ENCODE measurements at places on chromosomes 5 and 9. TPM values are rescaled to one million over a fixed set of nuclear protein-coding genes. Genes with fewer than 3 reads are reported as not detected.

CMBL gene
- total RNA-seq = 0.39 TPM

DNA sequence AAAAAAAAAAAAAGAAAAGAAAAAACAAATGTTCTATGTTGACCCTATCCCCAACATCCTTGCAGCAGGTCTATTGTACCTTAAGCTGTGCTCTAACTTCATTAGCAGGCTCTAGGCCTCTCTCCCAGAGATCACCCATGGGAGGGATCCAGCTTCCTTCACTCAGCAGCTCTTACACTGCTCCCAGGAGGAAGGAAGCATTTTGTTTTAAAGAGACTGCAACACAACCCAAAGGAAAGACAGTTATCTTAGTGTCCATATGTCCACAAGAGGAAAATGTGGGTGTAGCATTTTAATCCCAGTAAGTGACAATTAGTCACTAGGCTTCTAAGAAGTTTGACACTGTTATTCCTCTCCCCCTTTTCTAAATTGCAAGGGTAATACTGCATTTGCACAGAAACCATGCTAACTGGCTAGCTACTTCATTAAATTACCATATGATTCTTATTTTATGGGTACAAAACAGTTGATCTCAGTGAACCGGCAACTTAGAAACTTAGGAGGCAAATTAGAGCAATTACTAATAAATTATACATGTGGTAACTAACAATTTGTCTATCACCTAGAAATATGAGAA is 58.8 kb downstream of the MARCHF3 start:
- H3K27me3 ChIP-seq = no peaks in the 10 kb centered on the region
- H3K36me3 ChIP-seq = peaks cover 4% of the 10 kb centered on the region
- peaks cover 21% of the 10 kb centered on the region for H3K4me1 ChIP-seq
- DNase-seq = no peak
- H3K4me3 ChIP-seq = no peak overlapping the region

- no peak overlapping the region for H3K4me3 ChIP-seq
- peaks cover 2% of the 10 kb centered on the region for H3K27me3 ChIP-seq
- DNase-seq = no peak
Measured at GRCh38 chr5:168645195-168645594, 66.0 kb upstream of the PANK3 start.

ORM2 gene
- not detected for total RNA-seq

- peaks cover 13% of the 10 kb centered on the region for H3K27me3 ChIP-seq
- peaks cover 2% of the 10 kb centered on the region for H3K36me3 ChIP-seq
- no peak overlapping the region for H3K27ac ChIP-seq
- H3K4me1 ChIP-seq = no peaks in the 10 kb centered on the region
- H3K4me3 ChIP-seq = no peak overlapping the region
- DNase-seq = no peak
Measured at GRCh38 chr5:107380654-107381053, 290.1 kb downstream of the EFNA5 start.

ARID3C gene
- not detected for total RNA-seq

DNA sequence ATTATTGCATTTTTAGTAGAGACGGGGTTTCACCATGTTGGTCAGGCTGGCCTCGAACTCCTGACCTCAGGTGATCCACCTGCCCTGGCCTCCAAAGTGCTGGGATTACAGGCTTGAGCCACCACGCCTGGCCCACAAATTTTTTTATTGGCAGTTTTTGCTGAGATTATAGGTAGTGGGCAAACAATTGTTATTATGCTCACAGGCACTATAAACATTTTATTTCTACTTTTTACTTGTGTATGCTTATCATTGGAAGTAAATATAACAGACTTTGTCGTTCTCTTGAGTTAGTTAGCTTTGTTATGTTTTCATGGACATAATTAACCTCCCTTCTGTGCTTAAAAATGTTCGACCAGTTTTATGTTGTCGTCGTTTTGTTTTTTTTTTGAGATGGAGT is 23.9 kb downstream of the UGCG start:
- H3K27ac ChIP-seq = no peak overlapping the region
- no peak for DNase-seq
- H3K4me3 ChIP-seq = no peak overlapping the region
- no peaks in the 10 kb centered on the region for H3K36me3 ChIP-seq
- no peaks in the 10 kb centered on the region for H3K27me3 ChIP-seq

PTGER4 gene
- 339 TPM for total RNA-seq

DNA sequence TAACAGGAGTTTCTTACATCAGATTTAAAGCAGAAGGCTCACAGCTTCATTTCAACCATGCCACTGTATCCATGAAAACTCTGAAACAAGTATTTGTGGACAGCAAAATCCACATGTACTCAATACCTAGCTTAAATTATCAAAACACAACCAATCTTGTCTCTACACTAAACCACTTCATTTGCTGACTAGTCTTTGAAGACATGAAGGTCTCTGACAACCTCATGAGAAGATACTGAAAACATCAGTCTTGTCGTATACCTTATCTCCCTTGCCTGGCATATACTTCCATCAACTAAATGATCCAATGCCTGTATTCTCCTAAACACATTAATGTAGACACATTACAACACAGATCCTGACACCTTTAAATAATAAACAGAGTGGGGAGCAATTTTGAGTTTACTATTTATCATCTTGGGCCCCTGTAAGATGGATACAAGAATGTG is 2.9 kb downstream of the RPS23 start:
- no peak for DNase-seq
- no peaks in the 10 kb centered on the region for H3K27me3 ChIP-seq
- H3K4me3 ChIP-seq = peak overlapping the region; percentile 41
- H3K4me1 ChIP-seq = peaks cover 25% of the 10 kb centered on the region
- H3K36me3 ChIP-seq = peaks cover 14% of the 10 kb centered on the region
- H3K27ac ChIP-seq = peak overlapping the region; percentile 8

ZDHHC11B gene
- total RNA-seq = 9.3 TPM

DNA sequence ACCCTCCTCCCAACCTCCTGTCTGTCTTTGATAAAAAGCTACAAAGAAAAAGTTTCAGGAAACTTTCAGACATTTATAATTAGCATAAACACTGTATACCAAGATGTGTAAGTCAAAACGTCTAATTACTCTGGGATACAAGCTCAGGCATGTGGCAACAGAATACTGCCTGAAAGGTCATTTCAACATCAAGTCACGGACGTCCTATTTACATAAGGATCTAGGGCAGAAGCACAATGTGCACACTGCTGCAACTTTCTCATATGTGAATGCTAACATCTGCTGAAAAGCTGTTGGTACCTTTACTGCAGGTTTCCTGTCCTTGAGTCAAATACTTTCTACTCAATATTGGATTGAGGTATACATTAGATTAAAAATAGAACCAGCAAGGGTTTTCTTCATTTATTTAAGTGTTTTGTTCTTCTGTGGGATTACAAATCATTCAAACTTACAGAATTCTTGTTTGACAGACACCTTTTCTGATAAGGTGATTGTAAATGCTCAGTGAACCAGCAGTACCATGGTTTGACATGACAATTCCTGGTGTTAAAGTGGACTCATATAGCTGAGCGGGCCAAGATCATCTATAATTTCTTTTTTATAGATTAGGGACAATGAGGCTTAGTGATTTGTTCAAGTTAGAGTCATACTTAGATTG is 36.8 kb downstream of the ELL2 start:
- no peak for DNase-seq
- H3K4me3 ChIP-seq = no peak overlapping the region
- H3K27me3 ChIP-seq = no peaks in the 10 kb centered on the region
- peaks cover 16% of the 10 kb centered on the region for H3K4me1 ChIP-seq
- H3K36me3 ChIP-seq = peaks cover 2% of the 10 kb centered on the region

SLC1A1 gene
- 0.13 TPM for total RNA-seq

DMRT3 gene
- not detected for total RNA-seq

GRCh38 chr9:91781116-91781515 is 168.9 kb downstream of the ROR2 start:
- peaks cover 13% of the 10 kb centered on the region for H3K4me1 ChIP-seq
- no peak overlapping the region for H3K4me3 ChIP-seq
- no peak overlapping the region for H3K27ac ChIP-seq
- H3K36me3 ChIP-seq = peaks cover 9% of the 10 kb centered on the region

GRCh38 chr9:15541872-15542271 is 11.0 kb upstream of the CCDC171 start:
- no peak for DNase-seq
- peaks cover 18% of the 10 kb centered on the region for H3K27me3 ChIP-seq
- H3K4me1 ChIP-seq = peaks cover 3% of the 10 kb centered on the region
- no peak overlapping the region for H3K4me3 ChIP-seq

DMXL1 gene
- 38.3 TPM for total RNA-seq

DNA sequence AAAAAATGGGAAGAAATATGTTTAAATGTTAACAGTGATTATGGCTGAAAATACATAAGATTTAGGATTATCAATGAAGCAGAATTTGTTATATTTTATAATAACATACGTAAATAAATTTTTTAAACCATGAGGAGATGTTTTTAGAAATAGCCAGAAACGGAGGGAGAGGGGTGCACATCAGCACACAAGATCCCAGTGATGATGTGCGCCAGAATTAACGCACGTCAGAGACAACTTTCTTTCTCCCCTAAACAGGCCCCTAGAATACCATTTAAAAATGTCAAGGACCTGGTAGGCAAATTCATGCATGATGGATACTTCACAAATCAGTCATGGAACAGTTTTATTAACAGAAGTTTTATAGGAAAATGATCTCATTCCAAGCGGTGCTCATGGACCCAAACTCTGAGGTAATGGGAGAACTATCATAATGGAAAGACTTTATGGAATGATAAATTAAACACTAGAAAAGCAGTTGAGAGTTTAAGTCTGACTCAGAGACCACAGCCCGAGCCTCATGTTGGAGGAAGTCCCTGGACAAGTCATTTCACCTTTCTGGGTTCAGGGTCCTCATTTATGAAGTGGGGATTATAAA is 258.9 kb upstream of the GAS1 start:
- H3K4me3 ChIP-seq = no peak overlapping the region
- no peak for DNase-seq
- peaks cover 17% of the 10 kb centered on the region for H3K27me3 ChIP-seq
- H3K4me1 ChIP-seq = no peaks in the 10 kb centered on the region
- no peak overlapping the region for H3K27ac ChIP-seq
- no peaks in the 10 kb centered on the region for H3K36me3 ChIP-seq

DNA sequence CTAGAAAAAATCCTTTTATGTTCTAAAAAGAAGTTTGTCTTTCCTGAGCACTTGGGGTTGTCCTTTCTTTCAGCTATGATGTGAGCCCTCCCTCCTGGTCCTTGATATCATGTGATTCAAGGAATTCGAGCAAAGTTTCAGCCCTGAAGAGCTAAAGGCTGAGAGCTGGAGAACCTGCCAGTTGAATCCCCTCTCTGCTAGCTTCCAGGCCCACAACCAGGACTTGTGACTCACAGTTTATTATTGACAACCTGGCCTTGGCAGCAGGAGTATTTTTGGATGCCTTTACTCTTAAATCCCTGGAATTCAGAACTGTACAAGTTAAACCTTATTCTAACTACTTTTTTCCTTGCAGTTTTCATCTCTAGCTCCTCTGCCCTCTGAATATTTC is 182.8 kb downstream of the SPOCK1 start:
- H3K36me3 ChIP-seq = no peaks in the 10 kb centered on the region
- no peak overlapping the region for H3K27ac ChIP-seq
- H3K27me3 ChIP-seq = peaks cover 80% of the 10 kb centered on the region
- no peaks in the 10 kb centered on the region for H3K4me1 ChIP-seq
- no peak for DNase-seq
- H3K4me3 ChIP-seq = no peak overlapping the region

- no peaks in the 10 kb centered on the region for H3K4me1 ChIP-seq
- no peaks in the 10 kb centered on the region for H3K36me3 ChIP-seq
- no peak overlapping the region for H3K4me3 ChIP-seq
- no peak overlapping the region for H3K27ac ChIP-seq
- no peaks in the 10 kb centered on the region for H3K27me3 ChIP-seq
- no peak for DNase-seq
Measured at GRCh38 chr9:120741701-120742100, 27.4 kb upstream of the MEGF9 start.

DNA sequence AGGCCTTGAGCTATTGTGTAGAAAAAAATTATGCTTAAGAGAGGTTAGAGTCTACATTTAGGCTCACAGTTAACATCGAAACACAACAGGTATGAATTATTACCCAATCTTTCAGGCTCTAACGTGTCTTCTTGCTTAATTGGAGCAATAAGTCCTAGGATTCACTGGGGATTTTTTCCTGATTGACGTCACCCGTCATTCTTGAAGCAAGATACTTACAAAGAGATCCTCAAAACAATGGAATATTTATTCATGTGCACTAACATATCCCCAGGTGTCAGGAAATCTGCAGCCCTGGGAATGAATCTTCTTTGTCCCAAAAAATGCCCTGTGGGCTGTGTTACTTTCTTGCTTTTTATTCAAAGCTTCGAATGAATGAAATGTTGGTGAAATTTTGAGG is 413.5 kb downstream of the NFIB start:
- H3K36me3 ChIP-seq = no peaks in the 10 kb centered on the region
- no peaks in the 10 kb centered on the region for H3K27me3 ChIP-seq
- DNase-seq = no peak
- no peak overlapping the region for H3K27ac ChIP-seq
- no peak overlapping the region for H3K4me3 ChIP-seq
- H3K4me1 ChIP-seq = no peaks in the 10 kb centered on the region

TBC1D9B gene
- total RNA-seq = 61.6 TPM

DNA sequence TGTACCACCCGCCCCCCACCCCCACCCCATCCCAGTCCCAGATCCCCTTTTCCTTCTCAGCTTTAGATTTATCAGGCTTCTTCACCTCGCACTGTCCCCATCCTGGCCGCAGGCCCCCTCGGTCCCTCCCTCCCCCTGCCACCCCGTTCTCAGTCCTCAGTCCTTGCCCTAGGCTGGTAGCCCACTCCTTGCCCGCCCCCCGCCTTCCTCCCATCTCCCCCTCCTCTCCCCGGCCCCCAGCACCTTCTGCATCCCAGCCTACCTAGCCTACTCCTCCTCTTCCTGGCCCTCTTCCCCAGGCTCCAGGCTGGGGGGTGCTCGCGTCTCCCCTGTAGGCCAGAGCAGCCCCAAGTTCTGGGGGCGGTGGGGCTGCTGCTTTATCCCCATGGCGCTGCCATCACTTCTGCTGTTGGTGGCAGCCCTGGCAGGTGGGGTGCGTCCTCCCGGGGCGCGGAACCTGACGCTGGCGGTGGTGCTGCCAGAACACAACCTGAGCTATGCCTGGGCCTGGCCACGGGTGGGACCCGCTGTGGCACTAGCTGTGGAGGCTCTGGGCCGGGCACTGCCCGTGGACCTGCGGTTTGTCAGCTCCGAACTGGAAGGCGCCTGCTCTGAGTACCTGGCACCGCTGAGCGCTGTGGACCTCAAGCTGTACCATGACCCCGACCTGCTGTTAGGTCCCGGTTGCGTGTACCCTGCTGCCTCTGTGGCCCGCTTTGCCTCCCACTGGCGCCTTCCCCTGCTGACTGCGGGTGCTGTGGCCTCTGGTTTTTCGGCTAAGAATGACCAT is 828 bp downstream of the NPR2 start:
- H3K36me3 ChIP-seq = peaks cover 3% of the 10 kb centered on the region
- no peak overlapping the region for H3K4me3 ChIP-seq
- DNase-seq = no peak
- H3K4me1 ChIP-seq = peaks cover 25% of the 10 kb centered on the region

DNA sequence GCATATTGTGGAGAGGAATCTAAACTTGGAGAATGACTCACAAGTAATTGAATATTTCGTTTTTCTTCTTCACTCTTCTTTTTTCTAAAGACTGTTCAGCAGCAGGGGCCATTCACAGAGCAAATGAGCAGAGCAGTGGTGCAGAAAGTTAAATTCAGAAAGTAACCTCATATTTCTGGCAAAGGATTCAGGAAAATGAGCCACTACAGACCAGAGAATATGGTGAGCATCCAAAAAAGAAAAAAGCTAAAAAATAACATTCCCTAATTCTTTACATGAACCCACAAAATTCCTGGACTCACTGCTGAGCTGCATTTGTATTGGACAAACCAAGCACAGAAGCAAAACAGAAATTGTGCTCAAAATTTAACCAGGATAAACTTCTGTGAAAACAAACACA is 1486.8 kb upstream of the C9orf72 start:
- no peak for DNase-seq
- H3K27me3 ChIP-seq = no peaks in the 10 kb centered on the region
- H3K27ac ChIP-seq = no peak overlapping the region
